Activated naive CD4-positive, alpha-beta T cell treated with anti-CD3 and anti-CD28 coated beads for 36 hours (primary cell): ENCODE measurements at places on chromosomes 11 and 22.

DNA sequence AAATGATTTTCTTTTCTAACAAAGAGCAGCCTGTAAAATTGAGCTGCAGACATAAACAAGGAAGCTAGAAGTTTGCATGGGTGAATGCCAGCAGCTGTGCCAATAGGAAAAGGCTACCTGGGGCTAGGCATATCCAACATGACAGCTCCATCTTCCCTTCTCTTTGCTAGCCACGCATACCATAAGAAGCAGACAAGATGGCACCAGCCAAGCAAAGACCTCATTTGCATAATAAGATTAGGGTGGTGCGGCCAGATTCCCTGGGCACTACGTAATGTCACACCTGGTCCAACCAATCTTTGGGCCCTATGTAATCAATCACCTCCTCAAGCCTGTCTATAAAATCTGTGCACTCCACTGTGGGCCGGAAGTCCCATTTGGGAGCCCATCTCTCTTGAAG, 108.3 kb downstream of the SWAP70 start:
- no peaks in the 10 kb centered on the region for H3K27me3 ChIP-seq
- peaks cover 7% of the 10 kb centered on the region for H3K36me3 ChIP-seq
- H3K4me1 ChIP-seq: no peaks in the 10 kb centered on the region
- H3K27ac ChIP-seq: no peak overlapping the region

- H3K4me1 ChIP-seq: peaks cover 3% of the 10 kb centered on the region
- H3K36me3 ChIP-seq: no peaks in the 10 kb centered on the region
- no peak overlapping the region for H3K4me3 ChIP-seq
Observed at GRCh38 chr11:9678576-9678975, 14.7 kb downstream of the SWAP70 start.

DNA sequence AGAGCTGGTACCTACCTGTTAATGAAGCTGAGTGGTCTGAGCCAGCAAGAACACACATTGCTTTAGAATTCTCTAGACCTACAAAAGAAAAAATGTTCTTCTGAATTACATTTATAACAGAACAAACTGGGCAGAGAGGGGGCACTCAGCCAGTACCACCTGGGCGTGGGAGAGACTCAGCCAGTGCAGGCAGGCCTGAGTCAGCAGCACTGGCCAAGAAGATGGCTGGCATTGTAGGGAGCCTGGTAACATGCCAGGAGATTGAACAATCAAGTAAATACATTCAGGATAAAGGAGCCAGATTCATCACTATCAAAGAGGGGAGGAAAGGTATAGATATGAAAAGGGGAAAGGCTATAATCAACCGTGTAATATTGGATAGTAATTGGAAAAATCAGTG, 19.9 kb downstream of the SERGEF start:
- H3K36me3 ChIP-seq: peaks cover 11% of the 10 kb centered on the region
- H3K27me3 ChIP-seq: no peaks in the 10 kb centered on the region
- H3K4me3 ChIP-seq: no peak overlapping the region
- no peak overlapping the region for H3K27ac ChIP-seq
- no peak for DNase-seq

DNA sequence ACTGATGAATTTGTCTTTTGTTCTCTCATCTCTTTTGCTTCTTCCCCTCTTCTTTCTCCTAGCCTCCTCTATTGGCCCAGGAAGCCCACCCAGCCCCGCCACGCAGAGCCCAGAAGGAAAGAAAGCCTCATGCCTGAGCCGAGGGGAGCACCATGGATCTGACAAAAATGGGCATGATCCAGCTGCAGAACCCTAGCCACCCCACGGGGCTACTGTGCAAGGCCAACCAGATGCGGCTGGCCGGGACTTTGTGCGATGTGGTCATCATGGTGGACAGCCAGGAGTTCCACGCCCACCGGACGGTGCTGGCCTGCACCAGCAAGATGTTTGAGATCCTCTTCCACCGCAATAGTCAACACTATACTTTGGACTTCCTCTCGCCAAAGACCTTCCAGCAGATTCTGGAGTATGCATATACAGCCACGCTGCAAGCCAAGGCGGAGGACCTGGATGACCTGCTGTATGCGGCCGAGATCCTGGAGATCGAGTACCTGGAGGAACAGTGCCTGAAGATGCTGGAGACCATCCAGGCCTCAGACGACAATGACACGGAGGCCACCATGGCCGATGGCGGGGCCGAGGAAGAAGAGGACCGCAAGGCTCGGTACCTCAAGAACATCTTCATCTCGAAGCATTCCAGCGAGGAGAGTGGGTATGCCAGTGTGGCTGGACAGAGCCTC, 3.8 kb downstream of the ZBTB16 start:
- H3K4me1 ChIP-seq: peaks cover 8% of the 10 kb centered on the region
- DNase-seq: no peak
- no peaks in the 10 kb centered on the region for H3K36me3 ChIP-seq
- peaks cover 14% of the 10 kb centered on the region for H3K27me3 ChIP-seq

DNA sequence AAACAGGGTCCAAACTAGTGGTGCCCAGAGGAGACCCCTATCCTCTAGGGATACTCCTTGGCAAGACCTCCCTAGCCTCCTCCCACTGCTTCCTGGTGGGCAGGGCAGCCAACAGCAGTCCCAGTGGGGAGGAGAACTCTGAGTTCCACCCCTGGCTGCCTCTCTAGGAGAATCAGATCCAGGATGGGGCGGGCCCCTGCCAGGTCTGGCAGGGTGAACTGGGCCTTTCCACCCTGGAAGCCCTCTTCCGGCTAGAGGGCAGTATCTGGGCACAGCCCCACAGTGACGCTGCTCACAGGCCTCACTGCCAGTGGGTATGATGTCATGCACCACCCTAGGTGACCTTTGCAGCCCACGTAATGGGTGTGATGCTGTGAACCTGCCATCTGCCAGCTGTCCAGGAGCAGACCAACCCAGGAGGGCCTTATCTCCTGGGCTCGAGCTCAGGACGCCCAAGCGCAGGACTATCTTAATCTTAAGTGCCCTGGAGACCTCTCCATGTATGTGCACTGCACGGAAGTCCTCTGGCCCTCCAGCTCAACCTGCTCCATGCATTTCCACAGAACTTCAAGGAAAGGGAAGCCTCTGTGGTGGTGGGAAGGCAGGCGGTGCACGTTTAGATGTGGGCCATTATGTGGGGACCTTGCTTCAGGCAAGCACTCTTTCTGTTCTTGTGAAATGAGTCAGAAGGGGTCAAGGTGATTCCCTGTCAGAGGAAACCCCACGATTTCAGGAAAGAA, 31.8 kb upstream of the FCHSD2 start:
- no peak for DNase-seq
- H3K36me3 ChIP-seq: no peaks in the 10 kb centered on the region
- no peaks in the 10 kb centered on the region for H3K4me1 ChIP-seq
- no peak overlapping the region for H3K27ac ChIP-seq

- no peak for DNase-seq
- H3K36me3 ChIP-seq: peaks cover under 1% of the 10 kb centered on the region
- H3K4me1 ChIP-seq: no peaks in the 10 kb centered on the region
- no peak overlapping the region for H3K27ac ChIP-seq
- no peak overlapping the region for H3K4me3 ChIP-seq
Observed at GRCh38 chr22:42877597-42878340, 20.7 kb upstream of the ARFGAP3 start.

GRCh38 chr11:21612326-21612725, 580.6 kb upstream of the ANO5 start:
- no peaks in the 10 kb centered on the region for H3K4me1 ChIP-seq
- no peak overlapping the region for H3K27ac ChIP-seq
- H3K4me3 ChIP-seq: no peak overlapping the region
- DNase-seq: no peak

DNA sequence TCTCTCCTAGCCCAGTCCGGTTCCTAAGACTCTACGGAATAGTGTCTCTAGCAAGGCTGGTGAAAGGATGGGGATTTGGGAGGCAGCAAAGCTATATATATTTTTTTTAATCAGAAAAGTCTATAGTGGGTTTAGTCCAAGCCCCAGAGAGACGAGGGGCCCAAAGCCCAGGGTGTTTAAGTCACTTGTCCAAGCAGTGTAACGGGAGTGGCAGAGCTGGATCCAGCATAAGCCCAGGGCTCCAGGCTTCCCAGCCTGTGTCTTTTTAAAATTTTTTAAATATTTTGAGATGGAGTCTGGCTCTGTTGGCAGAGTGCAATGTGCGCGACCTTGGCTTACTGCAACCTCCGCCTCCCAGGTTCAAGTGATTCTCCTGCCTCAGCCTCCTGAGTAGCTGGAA, 6.8 kb downstream of the GRIK4 start:
- no peak overlapping the region for H3K27ac ChIP-seq
- peaks cover 35% of the 10 kb centered on the region for H3K27me3 ChIP-seq
- no peaks in the 10 kb centered on the region for H3K36me3 ChIP-seq
- no peak for DNase-seq
- H3K4me1 ChIP-seq: peaks cover 6% of the 10 kb centered on the region

- H3K4me3 ChIP-seq: no peak overlapping the region
- DNase-seq: no peak
- H3K36me3 ChIP-seq: no peaks in the 10 kb centered on the region
- H3K4me1 ChIP-seq: no peaks in the 10 kb centered on the region
Observed at GRCh38 chr22:23608583-23608982, 23.5 kb downstream of the DRICH1 start.

DNA sequence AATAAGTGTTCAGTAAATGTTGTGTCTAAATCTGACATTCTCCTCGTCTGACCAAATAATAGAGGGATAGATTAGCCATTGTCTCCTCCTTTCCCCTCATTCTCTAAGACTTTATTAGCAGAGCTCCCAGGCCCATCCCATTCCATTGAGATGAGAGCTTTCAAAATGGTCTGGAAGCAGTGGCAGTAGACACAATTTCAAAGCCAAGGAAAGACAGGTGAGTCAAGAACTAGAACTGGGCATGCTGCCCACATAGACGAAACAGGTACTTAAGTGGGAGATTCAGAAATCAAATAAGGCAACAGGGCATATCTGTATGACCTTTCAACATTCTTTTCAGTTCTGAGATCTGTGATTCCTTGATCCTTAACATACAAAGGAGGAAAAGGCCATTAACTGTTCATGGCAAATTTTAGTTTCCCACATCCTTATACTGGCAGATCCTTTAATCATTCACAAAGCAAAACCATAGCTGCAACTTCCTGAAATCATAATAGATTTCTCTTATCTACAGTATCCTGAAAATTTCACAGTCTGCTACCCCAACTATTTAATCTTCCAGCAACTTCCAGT, 96.6 kb upstream of the KCNA4 start:
- no peaks in the 10 kb centered on the region for H3K4me1 ChIP-seq
- no peaks in the 10 kb centered on the region for H3K36me3 ChIP-seq
- no peak overlapping the region for H3K4me3 ChIP-seq
- no peak for DNase-seq
- H3K27ac ChIP-seq: no peak overlapping the region

DNA sequence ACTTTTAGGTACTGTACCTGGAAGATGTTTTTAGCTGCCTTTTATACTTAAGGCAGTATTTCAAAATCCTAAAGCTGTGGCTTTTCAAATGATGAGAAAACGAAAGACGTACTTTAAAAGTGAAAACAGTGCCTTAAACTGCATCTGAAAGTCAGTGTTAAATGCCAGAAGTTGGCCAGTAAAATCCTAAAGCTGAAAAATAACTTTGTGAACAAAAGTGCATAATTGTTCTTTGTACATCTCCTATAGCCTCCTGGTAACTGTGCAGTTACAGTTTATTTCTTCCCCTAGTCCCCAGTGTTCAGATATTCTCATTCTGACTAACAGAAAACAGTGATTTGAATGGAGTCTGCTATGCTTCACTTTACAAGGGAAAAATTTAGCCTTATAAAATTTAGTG, 6.8 kb downstream of the EED start:
- H3K27ac ChIP-seq: peak overlapping the region; percentile 37
- no peak for DNase-seq
- H3K4me1 ChIP-seq: peaks cover 68% of the 10 kb centered on the region
- H3K27me3 ChIP-seq: no peaks in the 10 kb centered on the region
- peaks cover 37% of the 10 kb centered on the region for H3K36me3 ChIP-seq
- H3K4me3 ChIP-seq: peak overlapping the region; percentile 7

DNA sequence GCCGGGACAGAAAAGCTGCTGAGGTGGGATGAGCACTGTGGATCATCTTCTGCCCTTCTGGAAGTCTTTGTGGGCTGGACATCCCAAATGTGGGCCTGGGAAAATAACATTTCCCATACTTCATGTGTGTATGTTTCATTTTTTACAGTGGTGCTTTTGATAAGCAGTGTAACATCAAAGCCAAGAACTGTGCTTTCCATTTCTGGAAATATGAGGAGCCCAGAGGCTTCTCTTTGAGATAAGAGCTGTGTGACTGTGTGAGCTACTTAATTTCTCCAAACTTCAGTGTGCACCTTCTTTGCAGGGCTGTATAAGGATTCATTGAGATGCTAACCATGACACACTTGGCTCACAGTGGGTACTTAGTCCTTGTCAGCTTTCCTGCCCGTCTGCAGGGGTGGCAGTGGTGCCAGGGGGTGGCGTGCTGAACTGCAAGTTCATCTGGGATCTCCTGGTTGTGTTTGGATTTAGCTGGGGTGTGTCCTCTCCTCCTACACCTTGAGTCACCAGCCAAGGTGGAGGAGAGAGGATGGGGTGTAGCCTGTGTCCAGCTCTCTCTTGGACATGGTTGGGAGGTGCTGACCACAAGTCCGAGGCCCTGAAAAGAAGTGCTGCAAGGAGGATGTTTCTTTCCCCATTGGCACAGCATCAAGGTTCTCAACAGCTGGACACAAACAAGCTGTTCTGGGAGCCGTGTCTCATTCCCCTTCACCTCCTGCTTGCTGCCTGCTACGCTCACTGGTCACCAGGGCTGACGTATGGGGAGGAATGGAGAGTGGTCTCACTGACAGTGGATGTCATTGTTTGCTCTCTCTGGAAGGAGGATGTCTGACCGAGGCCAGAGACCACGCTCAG, 139.4 kb downstream of the TEAD1 start:
- peaks cover 4% of the 10 kb centered on the region for H3K4me1 ChIP-seq
- H3K27me3 ChIP-seq: peaks cover 50% of the 10 kb centered on the region
- H3K27ac ChIP-seq: no peak overlapping the region
- no peaks in the 10 kb centered on the region for H3K36me3 ChIP-seq
- no peak overlapping the region for H3K4me3 ChIP-seq

- no peaks in the 10 kb centered on the region for H3K27me3 ChIP-seq
- H3K4me3 ChIP-seq: peak overlapping the region; percentile 97
- peaks cover 61% of the 10 kb centered on the region for H3K4me1 ChIP-seq
- DNase-seq: no peak
Observed at GRCh38 chr11:117097014-117097388, 1.2 kb downstream of the SIK3 start.

GRCh38 chr22:17943533-17944249, 80.7 kb downstream of the MICAL3 start:
- no peaks in the 10 kb centered on the region for H3K36me3 ChIP-seq
- no peak overlapping the region for H3K27ac ChIP-seq
- no peak for DNase-seq
- H3K4me1 ChIP-seq: no peaks in the 10 kb centered on the region
